ENCODE measurements at places on chromosomes 4 and X.

DNA sequence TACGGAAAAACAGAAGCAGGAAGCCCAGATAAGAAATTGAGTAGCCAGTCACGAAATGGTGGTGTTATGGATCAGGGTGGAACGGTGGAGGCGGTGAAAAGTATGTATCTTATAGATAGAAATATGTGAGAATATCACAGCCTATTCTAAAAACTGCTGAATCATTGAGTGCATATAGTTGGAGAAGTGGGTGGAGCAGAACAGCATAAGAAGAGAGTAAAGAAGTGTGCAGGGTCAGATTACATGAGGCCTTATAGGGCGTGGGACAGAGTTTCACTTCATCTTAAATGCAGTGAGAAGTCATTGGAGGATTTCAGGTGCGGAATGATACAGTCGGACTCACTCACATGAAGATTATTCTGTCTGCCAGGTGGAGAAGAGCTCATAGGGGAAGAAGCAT lies 293.1 kb downstream of the TRIML1 start:
- DNase-seq, result no peak

DNA sequence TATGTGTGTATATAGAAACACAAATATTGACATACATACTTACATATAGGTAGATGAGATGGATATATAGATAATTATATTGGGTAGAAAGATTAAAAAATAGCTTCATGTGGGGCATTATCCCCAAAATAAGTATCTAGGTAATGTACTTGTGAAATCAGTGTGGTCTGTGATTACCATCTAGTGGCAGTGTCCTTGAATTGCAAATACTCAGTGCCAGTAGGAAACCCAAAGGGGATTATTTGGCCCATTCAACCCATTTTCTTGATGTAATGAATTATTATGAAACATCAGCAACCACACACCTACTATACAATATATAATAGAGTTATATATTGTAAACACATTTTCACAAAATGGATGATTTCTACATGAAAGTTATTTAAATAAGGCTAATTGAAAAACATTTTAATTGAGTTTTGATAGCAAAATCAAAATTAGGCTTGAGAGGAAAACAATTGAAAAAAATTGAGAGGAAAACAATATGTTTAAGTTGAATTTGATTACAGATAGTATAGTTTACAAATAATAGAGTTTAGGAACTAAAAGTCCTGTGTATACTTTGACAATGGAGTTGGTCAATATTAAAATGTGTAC lies 389.4 kb downstream of the GALNTL6 start:
- peak; percentile 40 for DNase-seq

DNA sequence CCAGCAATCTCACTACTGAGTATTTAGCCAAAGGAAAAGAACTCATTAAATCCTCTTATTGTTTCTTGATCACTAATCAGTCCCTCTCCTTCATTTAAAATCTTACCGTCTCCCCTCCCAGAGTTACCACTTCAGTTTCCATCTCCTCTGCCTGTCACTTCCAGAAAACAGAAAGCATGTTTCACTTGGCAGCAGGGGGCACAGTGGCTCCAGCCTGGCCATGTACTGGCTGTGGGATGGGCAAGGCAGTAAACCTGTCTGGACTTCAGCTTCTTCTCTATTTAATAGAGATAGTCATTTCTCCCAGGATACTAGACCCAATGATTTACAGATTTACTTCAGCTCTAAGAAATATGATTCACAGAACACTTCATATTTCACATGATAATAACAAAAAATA lies 63.2 kb downstream of the CD40LG start:
- no peak for DNase-seq

DNA sequence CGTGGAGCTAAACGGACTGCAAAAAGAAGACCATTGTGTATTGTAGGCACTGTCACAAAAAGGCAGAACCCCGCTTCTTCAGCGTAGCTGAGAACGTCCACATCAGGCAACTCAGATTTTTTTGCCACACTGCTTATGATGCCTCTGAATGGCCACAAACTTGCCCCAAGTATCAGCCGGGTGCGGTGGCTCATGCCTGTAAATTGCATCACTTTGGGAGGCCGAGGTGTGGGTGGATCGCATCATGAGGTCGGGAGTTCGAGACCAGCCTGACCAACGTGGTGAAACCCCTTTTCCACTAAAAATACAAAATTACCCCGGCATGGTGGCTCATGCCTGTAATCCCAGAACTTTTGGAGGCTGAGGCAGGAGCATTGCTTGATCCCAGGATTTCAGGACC lies 14.9 kb upstream of the IL3RA start:
- no peak for DNase-seq

- DNase-seq, result no peak
Measured at GRCh38 chrX:34764852-34765361, 107.8 kb upstream of the TMEM47 start.

DNA sequence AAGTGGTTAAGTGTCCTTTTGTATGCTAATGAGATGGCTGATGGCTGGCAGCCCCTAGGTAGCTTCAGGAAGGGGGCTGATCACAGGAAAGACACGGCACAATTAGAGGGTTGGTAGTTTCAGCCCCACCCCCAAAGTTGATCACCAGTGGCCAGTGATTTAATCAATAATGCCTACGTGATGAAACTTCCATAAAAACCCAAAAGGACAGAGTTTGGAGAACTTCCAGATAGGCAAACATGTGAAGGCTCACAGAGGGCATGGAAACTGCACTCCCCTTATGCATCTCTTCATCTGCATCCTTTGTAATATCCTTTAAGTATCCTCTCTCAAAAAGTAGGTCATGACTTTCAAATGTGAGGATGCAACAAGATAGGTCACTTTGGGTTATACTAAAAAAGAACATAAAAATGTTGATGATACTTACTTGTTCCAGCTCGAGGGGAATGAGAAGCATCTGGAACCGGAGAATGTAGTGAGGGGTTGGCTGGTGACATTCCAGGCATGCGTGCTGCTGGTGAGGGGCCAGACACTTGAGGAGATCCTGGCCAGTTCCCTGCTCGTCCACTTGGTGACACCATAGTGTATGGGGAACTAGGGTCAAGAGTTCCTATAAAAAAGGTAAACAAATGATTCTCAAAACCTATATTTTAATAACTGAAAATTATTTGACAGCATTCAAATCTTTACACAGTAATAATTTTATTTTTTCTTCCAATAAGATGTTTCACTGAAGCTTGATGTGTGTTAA lies 16.7 kb upstream of the CXorf38 start:
- DNase-seq, result no peak

DNA sequence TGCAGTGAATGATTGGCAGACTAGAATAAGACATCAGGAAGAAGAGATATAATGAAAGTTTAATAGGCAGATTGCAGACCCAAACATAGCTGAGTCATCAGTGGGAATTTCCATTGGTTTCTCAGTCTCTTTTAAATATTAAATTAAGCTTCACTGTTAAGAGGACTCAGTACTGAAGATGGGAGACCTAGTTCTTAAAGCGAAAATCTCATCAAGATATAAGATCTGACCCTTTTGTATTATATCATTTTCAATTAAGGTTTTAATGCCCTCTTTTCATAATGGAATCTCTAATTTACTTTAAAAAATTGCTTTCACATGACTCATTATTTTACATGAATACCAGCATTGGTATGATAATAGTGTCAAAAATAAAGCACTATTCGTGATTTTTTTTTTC lies 168.9 kb upstream of the ATOH1 start:
- no peak for DNase-seq

GRCh38 chr4:169207436-169208089 lies 63.2 kb downstream of the SH3RF1 start:
- DNase-seq, result peak; percentile 31

GRCh38 chr4:103754844-103755243 lies 35.1 kb upstream of the TACR3 start:
- DNase-seq, result no peak

DNA sequence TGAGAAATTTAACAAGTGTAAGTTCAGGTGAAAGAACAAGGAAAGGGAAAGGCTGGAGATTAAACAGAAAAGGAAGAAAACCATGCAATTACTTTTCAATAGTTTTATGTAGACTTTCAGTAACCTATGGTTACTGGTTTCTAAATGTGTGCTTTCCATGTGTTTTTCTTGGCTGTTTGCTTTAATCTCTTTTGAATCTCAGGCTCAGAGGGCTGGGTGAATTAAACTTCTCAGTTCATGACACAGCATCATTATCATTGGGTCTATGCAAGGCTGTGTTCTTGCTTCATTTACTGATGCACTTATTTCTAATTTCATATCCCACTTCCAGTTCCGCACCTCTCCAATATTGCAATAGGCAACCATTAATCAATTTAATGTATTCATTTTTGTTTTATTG lies 266.5 kb upstream of the UGT8 start:
- no peak for DNase-seq

- DNase-seq, result no peak
Measured at GRCh38 chr4:184641022-184641421, 8.2 kb downstream of the CASP3 start.
